Parietal lobe (tissue), 2 donors: ENCODE measurements at places on chromosomes 5 and 9. TPM values are rescaled to one million over a fixed set of nuclear protein-coding genes. Genes with fewer than 3 reads are reported as not detected.

LCP2 gene
- total RNA-seq, result 1.3 TPM

UGT3A1 gene
- total RNA-seq, result not detected

GLRA1 gene
- total RNA-seq, result not detected

ALDH1B1 gene
- 10.3 TPM for total RNA-seq

ZNF454 gene
- total RNA-seq, result 25.4 TPM

RELL2 gene
- 9.1 TPM for total RNA-seq

C9orf153 gene
- 1.3 TPM for total RNA-seq

LURAP1L gene
- 1.3 TPM for total RNA-seq

EPB41L4B gene
- 3.4 TPM for total RNA-seq

TRIM52 gene
- 21.9 TPM for total RNA-seq

RNF183 gene
- total RNA-seq, result not detected

TMC1 gene
- total RNA-seq, result 0.94 TPM

PCDHGA3 gene
- 11.0 TPM for total RNA-seq

LMX1B gene
- not detected for total RNA-seq

GABBR2 gene
- total RNA-seq, result 68.9 TPM

MYORG gene
- total RNA-seq, result 6.6 TPM

SLC38A9 gene
- total RNA-seq, result 107 TPM

LCN9 gene
- not detected for total RNA-seq

NUDCD2 gene
- 24.7 TPM for total RNA-seq

APBB3 gene
- 61.7 TPM for total RNA-seq

TAF11L10 gene
- total RNA-seq, result not detected

LHX3 gene
- total RNA-seq, result not detected

NELFB gene
- 34.4 TPM for total RNA-seq

NDFIP1 gene
- 230 TPM for total RNA-seq

NR2F1 gene
- 82.6 TPM for total RNA-seq

FAM78A gene
- total RNA-seq, result 1.9 TPM

CDKN2B gene
- 0.31 TPM for total RNA-seq

ANKRD18B gene
- not detected for total RNA-seq

NR5A1 gene
- not detected for total RNA-seq

FOXI1 gene
- total RNA-seq, result not detected
